Activated CD8-positive, alpha-beta T cell treated with anti-CD3 and anti-CD28 coated beads, Interleukin-2, amount 10 ng/mL, durations not matched to agents 7 days and 5 days (primary cell): ENCODE measurements at places on chromosomes 4 and X. TPM values are rescaled to one million over a fixed set of nuclear protein-coding genes. Genes with fewer than 3 reads are reported as not detected.

- DNase-seq, result no peak
- no peaks in the 10 kb centered on the region for H3K4me1 ChIP-seq
- H3K27me3 ChIP-seq, result no peaks in the 10 kb centered on the region
- no peak overlapping the region for H3K4me3 ChIP-seq
- H3K27ac ChIP-seq, result no peak overlapping the region
Observed at GRCh38 chr4:186684889-186685309, 38.8 kb downstream of the FAT1 start.

MAGEB6 gene
- not detected for total RNA-seq

DNA sequence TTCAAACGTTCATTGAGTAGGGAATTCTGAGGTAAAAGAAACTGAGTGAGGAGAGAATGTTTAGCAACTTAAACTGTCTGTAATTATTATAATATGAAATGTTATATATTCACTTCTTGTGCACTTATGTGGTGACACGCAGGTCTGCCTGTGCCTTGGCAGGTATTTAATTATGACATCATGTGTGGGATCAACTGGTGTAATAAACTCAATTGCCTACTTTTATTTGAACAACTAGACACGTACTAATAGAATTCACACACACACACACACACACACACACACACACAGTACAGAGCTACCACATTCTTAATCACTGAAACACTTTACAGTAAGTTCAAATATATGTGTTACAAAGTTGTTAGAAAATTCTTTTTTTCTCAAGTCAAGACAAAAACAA, 20.7 kb upstream of the SLC25A31 start:
- H3K27me3 ChIP-seq, result peaks cover 4% of the 10 kb centered on the region
- H3K36me3 ChIP-seq, result no peaks in the 10 kb centered on the region
- no peak for DNase-seq
- H3K27ac ChIP-seq, result no peak overlapping the region
- no peak overlapping the region for H3K4me3 ChIP-seq
- H3K4me1 ChIP-seq, result no peaks in the 10 kb centered on the region

GABRQ gene
- total RNA-seq, result not detected

DNA sequence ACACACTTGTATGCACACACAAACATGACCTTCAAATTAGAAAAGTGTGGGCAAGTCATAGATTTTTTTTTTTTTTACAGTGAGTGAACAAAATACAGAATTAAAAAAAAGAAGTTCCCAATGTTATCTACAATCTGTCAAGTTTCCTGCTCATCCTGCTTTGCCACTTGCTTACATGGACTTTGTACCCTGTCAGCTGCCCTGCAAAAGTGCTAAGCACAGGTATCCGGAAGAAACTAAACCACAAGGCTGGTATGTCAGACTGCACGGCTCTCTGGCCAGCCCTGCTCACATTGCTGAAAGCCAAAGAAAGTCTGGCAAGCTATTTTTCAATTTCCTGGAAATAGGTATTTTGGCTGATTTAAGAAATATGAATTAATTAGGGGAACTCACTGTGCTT, 38.9 kb upstream of the BCLAF3 start:
- peak; percentile 19 for DNase-seq
- H3K4me1 ChIP-seq, result peaks cover 36% of the 10 kb centered on the region
- no peaks in the 10 kb centered on the region for H3K27me3 ChIP-seq

ASB9 gene
- 0.34 TPM for total RNA-seq

GAGE12H gene
- not detected for total RNA-seq

TLR10 gene
- total RNA-seq, result not detected

RPL34 gene
- total RNA-seq, result 1,024 TPM

- H3K4me3 ChIP-seq, result no peak overlapping the region
- H3K4me1 ChIP-seq, result peaks cover 3% of the 10 kb centered on the region
- H3K27me3 ChIP-seq, result peaks cover 8% of the 10 kb centered on the region
- no peak for DNase-seq
- H3K36me3 ChIP-seq, result no peaks in the 10 kb centered on the region
Observed at GRCh38 chrX:68420559-68420958, 12.7 kb downstream of the OPHN1 start.

GRCh38 chr4:41408859-41409593, 128.9 kb upstream of the LIMCH1 start:
- no peak overlapping the region for H3K27ac ChIP-seq
- H3K36me3 ChIP-seq, result no peaks in the 10 kb centered on the region
- H3K4me1 ChIP-seq, result no peaks in the 10 kb centered on the region
- peaks cover 4% of the 10 kb centered on the region for H3K27me3 ChIP-seq

- no peaks in the 10 kb centered on the region for H3K27me3 ChIP-seq
- DNase-seq, result no peak
- H3K36me3 ChIP-seq, result no peaks in the 10 kb centered on the region
- H3K27ac ChIP-seq, result no peak overlapping the region
Observed at GRCh38 chr4:127479031-127479622, 153.6 kb upstream of the INTU start.

PIM2 gene
- total RNA-seq, result 53.6 TPM

TKTL2 gene
- total RNA-seq, result not detected
